NCI-H2107 (cell line): ENCODE measurements at places on chromosomes 3 and 15.

GRCh38 chr15:74174958-74175253, 1.4 kb downstream of the ISLR start:
- no peak for DNase-seq

DNA sequence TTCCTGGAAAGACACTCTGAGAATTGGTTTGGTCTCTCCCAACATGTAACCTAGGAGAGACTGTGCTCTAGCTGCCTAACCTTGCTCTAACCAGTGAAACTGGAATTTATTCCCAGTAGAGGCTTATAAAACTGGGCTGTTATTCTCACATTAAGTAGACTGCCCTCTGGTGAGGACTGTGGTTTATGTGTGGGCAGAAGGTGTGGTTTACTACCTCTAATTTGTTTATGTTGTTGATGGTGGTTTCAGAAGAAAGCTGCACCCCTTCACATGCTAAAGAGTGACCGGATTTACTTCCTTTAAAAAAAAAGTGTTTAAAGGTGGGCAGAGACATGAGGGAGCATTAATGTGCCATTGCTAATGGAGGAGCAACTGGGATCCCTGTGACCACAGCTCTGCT, 273.2 kb downstream of the MECOM start:
- no peak for DNase-seq

- DNase-seq: no peak
These were observed 362.1 kb downstream of the MAGI1 start for GRCh38 chr3:65676580-65676979.

DNA sequence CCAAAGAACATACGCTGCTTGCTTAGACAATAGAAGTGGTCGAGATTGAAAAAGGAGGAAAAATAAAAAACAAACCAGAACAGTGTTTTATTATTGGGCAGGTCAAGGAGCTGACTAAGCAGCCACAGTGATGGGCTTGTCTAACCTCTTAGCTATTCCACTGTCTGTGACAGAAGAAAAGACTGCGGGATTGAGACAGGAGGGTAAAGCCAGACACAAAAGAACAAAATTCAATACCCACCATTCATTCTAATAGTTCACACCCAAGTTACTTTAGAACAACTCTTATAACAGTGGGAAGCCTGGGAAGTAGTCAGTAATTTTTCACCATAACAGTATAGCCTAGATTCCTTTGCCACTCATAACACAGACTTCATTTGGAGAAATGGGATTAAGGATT, 435.4 kb downstream of the MFSD1 start:
- DNase-seq: no peak

DNA sequence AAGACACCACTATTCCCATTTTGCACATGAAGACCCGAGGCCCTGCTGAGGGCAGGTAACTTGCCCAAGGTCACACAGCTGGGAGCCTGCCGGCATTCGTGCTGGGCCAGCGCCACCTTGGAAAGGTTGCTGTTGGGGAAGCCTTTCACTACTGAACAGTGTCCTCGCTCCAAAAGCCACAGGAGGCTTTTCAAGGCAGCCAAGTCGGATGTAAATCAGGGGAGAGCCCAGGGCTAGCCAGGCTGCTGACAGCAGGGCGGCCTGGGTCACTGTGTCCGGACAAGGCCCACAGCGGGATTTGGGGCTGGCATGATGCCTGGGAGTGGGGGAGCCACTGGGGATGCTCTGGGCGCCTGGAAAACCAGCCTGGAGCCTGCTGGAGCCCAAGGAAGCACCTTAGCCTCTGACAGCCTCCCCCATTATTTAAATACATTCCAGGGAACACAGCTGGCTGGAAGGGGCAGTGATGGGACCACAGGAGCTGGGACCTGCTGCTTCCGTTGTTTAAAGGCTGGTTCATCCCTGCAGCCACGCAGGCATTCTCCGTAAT, 10.5 kb downstream of the SLC6A6 start:
- no peak for DNase-seq

DNA sequence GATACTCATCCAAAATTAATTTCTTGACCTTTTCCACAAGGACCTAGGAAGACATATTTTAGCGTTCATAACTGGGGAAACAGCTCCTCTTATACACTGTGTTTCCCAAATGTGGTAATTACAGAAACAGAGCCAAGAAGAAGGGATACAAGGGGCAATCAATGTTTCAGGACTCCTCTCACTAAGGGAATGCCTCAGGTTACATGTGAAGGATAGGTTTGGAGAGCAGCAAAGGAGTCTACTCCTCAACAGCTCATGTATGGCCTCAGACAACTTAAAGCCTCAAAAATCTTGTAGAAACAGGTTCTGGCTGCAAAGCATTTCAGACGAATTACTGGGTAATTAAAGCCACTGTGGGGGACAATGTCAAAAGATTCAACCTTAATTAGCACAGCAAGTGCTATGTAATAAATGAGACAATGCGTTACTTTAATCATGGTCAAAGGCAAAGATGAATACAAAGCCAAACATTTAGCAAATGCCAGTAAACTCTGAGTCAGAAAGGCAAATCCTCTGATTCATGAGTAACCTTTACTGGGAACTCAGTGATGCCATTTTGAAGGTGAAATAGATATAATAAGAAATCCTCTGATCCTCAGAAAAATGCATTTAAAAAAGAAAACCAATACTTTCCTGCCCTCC, 1111.2 kb downstream of the TUSC7 start:
- DNase-seq: no peak

- no peak for DNase-seq
These were observed 8.2 kb downstream of the PLOD2 start for GRCh38 chr3:146152834-146153233.

GRCh38 chr15:35507932-35508638, 37.9 kb downstream of the DPH6 start:
- DNase-seq: no peak

DNA sequence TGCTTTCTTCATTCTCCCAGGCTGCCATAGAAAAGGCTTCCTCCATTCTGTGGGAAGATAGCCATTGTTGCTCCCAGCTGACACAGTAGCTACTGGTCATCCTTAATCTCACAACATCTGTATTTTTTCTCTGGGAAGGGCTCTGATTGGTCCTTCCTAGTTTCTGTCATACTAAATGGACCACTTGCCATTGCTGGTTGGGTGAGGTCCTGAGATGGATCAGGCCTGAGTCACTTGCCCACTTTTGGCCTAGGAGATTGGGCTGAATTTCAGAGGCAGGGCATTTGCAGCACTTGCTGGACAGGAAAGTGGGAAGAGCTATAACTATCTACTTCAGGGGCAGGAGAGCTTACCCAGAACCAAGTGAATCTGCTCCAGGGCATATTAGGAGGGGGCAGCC, 106.5 kb upstream of the PROK2 start:
- DNase-seq: no peak
